ENCODE measurements at places on chromosomes 6 and 20.

GRCh38 chr6:2804516-2804915 is 37.1 kb downstream of the SERPINB1 start:
- no peak for ATAC-seq

DNA sequence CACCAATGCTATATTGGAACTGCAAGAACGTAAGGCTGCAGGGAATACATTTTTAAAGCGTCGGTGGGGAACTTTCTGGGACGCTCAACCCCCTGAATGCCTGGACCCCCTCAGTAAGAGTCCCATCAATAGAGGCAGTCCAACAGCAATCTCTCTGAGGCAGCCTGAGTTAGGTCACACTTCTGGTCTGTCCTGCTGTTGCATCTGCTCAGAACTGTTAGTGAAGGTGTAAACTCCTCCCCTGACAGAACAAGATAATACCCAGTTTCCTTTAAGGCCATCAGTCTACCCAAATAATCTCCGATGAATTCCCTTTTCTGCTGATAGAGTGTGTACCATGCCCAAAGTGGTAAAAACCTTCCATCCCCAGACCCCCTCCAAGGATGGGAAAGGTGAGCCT is 1.1 kb upstream of the RNGTT start:
- ATAC-seq = no peak

DNA sequence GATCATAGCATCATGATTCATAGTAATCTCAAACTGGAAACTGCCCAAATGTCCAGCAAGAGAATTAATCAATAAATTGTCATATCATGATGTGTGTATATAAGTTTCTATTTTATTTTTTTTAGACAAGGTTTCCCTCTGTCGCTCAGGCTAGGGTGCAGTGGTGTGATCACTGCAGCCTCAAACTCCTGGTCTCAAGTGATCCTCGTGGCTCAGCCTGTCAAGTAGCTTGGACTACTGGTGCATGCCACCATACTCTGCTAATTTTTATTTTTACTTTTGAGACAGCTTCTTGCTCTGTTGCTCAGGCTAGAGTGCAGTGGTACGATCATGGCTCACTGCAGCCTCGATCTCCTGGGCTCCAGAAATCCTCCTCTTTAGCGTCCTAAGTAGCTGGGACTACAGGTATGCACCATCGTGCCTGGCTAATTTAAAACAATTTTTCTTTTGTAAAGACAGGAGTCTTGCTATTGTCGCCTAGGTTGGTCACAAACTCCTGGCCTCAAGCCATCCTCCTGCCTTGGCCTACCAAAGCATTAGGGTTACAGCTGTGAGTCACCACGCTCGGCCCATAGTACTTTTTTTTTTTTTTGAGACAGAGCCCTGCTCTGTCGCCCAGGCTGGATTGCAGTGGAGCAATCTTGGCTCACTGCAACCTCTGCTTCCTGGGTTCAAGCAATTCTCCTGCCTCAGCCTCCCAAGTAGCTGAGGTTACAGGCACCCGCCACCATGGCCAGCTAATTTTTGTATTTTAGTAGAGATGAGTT is 8.7 kb upstream of the ATRN start:
- ATAC-seq = no peak

DNA sequence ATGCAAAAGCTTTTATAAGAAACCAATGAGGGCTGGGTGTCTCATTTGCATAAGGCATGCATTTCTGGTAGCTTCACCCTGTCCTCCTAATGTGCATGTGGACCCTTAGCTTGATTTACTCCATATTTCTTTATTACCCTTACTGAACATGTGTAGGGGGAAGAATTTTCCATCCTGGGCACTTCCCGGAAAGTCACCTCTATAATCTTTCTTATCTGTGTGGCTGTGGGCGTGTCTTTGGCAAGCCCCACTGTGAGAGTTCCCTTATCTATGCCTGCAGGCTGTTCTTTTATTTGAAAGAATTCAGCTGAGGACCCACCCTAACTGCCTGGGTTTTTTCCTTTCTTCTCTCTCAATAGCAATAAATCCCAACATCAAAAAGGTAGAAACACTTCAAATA is 627.8 kb downstream of the DOK5 start:
- no peak for ATAC-seq

DNA sequence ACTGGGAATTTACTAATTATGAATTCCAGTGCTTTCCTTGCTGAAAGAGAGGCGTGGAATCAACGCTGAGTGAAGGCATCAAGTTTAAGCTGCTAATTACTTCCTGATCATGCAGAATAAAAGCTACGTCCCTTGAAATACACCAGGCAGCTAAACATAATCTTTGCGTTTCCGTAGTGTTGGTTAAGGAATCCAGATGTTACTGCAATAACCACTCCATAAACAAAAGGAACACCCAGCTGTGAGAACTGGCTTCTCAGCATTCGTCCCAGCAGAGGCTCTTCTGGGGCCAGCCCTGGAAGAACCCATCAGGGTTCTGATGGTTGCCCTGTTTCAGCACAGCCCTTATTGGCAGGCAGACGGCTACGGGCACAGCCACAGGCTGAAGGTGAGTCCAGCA is 111.4 kb downstream of the CDH26 start:
- ATAC-seq = no peak

All from activated CD4-positive, CD25-positive, alpha-beta regulatory T cell treated with anti-CD3 and anti-CD28 coated beads, Interleukin-2, amount 50 U/mL, for 24 hours (primary cell).